Activated CD4-positive, alpha-beta memory T cell treated with anti-CD3 and anti-CD28 coated beads for 36 hours (primary cell): ENCODE measurements at places on chromosomes 3 and 15. TPM values are rescaled to one million over a fixed set of nuclear protein-coding genes. Genes with fewer than 3 reads are reported as not detected.

The CORO2B gene
- 0.07 TPM for total RNA-seq

The TF gene
- total RNA-seq, result 0.44 TPM

The ACP3 gene
- not detected for total RNA-seq

The TICRR gene
- total RNA-seq, result 16.8 TPM

The RAB6B gene
- total RNA-seq, result 3.9 TPM

The CCR8 gene
- total RNA-seq, result 0.48 TPM

The OR5K2 gene
- total RNA-seq, result not detected

The ALPK3 gene
- total RNA-seq, result 0.10 TPM

The MUSTN1 gene
- total RNA-seq, result 1.1 TPM

The POLR2H gene
- 103 TPM for total RNA-seq

The SUCNR1 gene
- total RNA-seq, result not detected

The CYP11A1 gene
- total RNA-seq, result not detected

The SLITRK3 gene
- total RNA-seq, result not detected

The GPR160 gene
- total RNA-seq, result 5.7 TPM
